M059J (cell line): ENCODE measurements at places on chromosomes 3 and 15. TPM values are rescaled to one million over a fixed set of nuclear protein-coding genes. Genes with fewer than 3 reads are reported as not detected.

The TGM4 gene
- not detected in 2 replicates for total RNA-seq

The LEKR1 gene
- total RNA-seq: 0.94 and 1.6 TPM in 2 replicates

The EFCC1 gene
- not detected in 2 replicates for total RNA-seq

The CAPN3 gene
- total RNA-seq: 0.34 TPM in 1 of 2 replicates, not detected in the other

The LDHAL6B gene
- not detected in 2 replicates for total RNA-seq

The CCRL2 gene
- total RNA-seq: 0.27 and 1.0 TPM in 2 replicates

The CACNA2D2 gene
- not detected in 2 replicates for total RNA-seq

The AMOTL2 gene
- 71.9 and 96.1 TPM in 2 replicates for total RNA-seq
